Activated naive CD4-positive, alpha-beta T cell treated with Interleukin-2 at 50 U/mL for 16 hours (primary cell): ENCODE measurements at places on chromosomes 2 and 18.
A peak's percentile ranks its signal among the peaks of the same experiment; 100 is the strongest.

- DNase-seq = no peak
Observed at GRCh38 chr18:63149302-63149587, 170.3 kb downstream of the BCL2 start.

GRCh38 chr2:100739735-100740432 lies 80.1 kb upstream of the NPAS2 start:
- no peak for DNase-seq

GRCh38 chr2:131042148-131042775 lies 51.0 kb downstream of the FAM168B start:
- no peak for DNase-seq

DNA sequence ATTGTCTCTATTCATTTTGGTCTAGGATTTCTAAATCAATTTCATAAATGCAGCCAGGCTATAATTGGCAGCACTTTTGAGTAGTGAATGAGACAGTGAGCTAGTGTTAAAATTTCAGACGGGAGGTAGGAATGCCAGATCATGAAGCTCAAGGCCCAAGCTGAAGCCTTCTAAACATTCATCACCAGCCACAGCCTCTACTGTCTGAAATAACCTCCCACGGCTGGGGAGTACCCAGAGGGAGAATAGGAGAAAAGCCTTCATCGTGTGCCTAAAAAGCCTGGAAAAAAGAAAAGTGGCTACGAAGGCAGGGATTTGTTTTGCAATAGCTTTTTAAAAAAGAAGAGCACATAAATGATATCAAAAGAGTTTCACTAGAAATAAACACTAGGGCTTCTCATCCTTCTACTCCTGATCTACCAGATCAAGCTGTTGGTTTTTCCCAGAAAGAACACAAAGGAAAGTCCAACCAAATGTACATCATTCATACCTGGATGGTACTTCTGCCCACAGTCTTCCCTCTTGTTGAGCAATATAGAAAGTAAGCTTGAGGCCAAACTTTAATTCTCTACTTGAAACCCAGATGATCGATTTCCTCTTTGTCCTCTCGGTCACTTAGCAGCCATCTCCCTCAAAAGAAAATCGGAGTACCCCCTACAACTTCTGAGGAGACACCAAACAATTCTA lies 48.1 kb upstream of the SLC39A10 start:
- DNase-seq = no peak

DNA sequence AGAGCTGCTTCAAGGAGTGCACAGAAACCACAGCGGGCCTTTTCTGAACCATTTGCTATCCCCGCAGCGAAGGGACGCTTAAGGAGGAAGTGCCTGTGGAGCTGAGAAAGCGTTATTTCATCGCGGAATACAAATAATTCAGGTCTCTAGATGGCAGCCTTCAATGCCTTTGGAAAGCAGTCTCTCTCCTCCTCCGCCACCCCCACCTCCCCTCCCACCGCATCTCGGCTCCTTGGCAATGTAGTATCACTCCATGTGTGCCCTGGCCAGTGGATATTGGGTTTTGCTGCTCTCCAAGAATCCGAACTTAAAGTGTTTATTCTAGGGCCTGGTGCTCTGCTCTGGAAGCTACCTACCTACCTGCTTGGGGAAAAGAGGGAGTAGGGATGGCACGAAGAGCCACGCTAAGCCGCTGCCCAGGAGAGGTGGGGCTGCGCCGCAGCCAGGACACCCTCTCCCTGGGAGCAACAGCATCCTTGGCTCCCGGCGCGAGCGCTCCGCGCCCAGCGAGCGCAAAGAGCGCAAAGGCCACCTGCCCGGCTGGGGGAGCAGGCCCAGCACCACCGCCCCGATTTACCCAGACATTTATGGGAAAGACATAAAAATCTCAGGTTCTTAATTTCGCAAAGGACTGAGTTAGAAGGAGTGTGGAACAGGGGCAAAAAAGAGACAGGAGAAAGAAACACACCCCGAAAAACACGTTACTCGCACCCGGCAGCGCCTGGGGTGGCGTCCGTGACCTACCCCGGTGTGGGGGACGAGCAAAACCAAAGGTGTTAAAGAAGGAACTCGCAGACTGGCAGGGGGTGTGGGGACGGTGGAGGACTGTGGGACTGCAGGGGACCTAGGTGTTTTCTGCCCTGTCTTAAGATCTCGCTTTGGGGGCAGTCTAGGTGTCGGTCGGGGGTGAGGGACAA lies 1.0 kb downstream of the SPHKAP start:
- no peak for DNase-seq

- DNase-seq = no peak
Observed at GRCh38 chr2:134667081-134667480, 51.7 kb downstream of the TMEM163 start.

DNA sequence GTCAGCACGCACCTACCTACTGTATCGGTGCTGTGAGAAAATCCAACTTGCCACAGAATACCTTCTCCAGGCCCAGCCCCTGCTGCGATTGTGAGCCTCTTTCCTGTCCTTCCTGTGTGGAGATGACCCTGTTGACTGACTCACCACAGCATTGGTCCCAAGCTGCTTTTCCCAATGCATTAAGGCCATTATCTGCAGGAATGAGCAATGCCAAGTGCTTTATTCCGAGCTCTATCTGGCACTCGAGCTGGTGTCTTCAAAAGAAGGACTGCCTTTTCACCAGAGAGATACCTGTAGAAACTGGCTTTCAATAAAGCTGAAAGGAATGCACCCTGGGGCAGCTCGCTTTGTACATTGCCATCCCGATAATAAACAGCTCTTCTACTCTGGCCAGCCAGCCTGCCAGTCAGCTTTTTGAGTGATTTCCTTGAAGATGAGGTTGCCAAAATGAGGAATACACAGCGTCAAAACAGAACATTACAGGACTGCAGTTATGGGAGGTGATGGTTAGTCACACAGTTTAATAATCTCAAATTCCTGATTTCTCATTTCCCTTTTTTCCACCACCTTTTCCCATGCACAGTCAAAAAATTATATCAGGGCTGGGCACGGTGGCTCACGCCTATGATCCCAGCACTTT lies 8.3 kb upstream of the RNF103 start:
- DNase-seq = no peak

- no peak for DNase-seq
Observed at GRCh38 chr2:199467066-199467822, 9.5 kb upstream of the SATB2 start.

- DNase-seq = no peak
Observed at GRCh38 chr2:202278036-202278760, 12.6 kb downstream of the NOP58 start.

GRCh38 chr2:66414896-66415295 lies 20.0 kb upstream of the MEIS1 start:
- DNase-seq = no peak

- no peak for DNase-seq
Observed at GRCh38 chr18:78762753-78763152, 216.9 kb upstream of the SALL3 start.

- DNase-seq = no peak
Observed at GRCh38 chr2:79393806-79394484, 118.9 kb upstream of the CTNNA2 start.

DNA sequence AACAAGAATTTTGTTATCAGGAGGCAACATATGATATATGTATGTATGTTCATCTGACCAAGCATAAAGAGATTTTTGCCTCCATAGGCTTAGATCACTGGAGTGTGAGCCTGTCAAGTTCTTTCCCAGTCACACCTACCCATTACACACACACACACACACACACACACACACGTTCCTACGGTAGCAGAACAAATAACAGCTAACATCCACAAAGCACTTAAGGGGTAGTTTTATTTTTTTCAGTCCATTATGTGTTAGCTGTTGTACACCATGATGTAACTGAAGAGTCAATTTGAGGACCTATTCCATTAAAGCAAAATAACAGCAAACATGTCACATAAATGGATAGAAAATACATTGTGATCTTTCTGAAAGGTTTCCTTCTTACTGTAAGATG lies 39.5 kb downstream of the UGP2 start:
- no peak for DNase-seq

GRCh38 chr2:100292022-100292580 lies 30.2 kb downstream of the LONRF2 start:
- DNase-seq = peak; percentile 13

DNA sequence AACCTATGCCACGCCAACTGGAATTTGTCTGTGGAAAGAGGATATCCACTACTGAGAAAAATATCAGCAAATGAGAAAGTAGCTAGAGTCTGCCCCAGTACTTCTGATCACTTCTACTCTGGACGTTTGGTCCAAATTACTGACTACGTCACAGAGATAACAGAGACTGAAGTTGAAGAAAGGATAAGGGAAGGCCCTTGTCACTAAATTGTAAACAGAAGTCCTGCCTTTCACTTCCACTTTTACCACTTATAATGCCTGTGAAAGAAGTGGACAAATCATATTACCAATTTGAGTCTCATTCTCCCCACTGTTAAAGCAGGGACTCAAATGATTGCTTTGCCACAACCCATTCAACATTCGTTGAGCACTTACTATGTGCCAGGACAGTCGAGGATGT lies 173.9 kb upstream of the ERBB4 start:
- no peak for DNase-seq

DNA sequence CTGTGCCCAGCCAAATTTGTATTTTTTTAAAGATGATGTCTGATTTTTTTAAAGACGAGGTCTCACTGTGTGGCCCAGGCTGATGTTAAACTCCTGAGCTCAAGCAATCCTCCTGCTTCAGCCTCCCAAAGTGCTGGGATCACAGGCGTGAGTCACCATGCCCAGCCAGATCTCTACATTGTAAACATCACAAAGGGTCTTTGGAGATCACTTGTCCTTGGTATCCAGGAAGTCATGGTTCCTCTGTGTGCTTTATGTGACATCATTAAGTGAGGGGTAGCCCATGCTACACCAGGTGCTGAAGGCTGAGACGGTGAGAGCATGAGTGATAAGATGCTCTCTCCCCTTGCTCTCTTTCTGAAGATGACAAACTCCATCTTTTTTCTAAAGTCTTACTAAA lies 7.0 kb upstream of the NUP35 start:
- no peak for DNase-seq

DNA sequence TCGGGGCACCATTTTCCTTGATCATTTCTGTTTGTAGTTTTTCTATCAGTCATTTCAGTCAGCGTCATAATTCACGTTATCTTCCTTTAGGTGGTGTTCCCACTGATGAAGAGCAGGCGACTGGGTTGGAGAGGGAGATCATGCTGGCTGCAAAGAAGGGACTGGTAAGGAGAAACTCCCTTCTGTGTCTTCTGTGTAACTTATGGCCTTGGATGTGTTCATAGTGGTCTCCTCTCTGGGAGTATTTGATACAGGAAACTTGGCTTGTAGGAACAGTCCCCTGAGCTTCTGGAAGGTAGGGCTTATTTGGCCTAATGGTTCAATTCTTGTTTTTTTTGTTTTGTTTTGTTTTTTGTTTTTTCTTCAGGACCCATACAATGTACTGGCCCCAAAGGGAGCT lies 1.1 kb downstream of the COX5B start:
- DNase-seq = no peak

GRCh38 chr18:73503326-73503725 lies 635.5 kb upstream of the NETO1 start:
- DNase-seq = no peak

- no peak for DNase-seq
Observed at GRCh38 chr2:175256806-175257585, 75.5 kb upstream of the ATP5MC3 start.

DNA sequence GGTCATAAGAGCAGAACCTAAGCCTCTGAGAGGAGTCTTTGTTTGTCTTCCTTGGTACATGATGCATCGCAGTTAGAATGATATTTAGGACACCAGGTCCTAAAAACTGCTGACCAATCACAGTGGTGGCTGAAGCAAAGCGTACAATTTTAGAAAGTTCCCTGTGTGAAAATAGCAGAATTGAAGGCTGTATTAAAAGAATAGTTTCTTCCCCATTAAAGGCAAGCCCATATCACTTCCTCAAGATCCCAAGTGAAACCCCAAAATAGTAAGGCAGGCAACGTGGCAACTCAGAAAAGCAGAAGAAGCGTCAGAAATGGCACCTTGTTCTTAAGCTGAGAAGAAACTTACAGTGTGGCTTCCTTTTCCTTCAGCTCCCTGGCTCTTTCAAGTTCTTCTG lies 154.8 kb upstream of the PGAP1 start:
- no peak for DNase-seq

DNA sequence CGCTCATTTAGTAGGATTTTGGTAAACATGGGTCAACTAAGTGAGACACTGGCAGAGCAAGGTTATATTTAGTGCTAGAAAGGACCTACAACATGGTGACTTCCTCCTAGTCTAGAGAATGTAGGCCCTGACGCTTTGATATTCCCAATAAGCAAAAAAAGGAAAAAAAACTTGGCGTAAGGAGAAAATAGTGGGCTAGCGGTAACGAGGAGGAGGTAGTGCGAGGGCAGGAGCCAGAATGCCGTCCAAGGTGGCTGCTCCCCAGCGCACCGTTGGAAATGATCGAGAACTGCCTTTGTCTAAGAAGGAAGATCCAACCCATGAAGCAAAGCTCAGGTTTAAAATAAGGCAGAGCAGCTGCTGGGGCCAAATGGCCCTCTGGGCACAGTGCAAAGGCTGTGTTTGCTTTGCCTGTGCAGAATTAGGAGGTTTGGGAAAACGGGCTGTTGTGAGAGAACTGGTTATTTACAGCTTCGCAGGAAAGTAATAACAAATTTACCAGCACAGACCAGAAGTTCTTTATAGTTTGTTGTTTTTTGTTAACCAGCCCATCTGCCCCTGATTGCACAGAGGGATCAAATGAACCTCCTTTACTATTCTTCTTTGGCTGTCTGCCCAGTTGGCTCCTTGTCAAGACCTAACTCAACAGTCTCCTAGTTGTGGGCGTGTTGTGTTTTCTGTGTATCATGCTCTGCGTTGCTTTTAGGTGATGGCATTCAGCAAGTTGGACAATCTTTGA lies 86.6 kb downstream of the ITGB1BP1 start:
- DNase-seq = no peak

DNA sequence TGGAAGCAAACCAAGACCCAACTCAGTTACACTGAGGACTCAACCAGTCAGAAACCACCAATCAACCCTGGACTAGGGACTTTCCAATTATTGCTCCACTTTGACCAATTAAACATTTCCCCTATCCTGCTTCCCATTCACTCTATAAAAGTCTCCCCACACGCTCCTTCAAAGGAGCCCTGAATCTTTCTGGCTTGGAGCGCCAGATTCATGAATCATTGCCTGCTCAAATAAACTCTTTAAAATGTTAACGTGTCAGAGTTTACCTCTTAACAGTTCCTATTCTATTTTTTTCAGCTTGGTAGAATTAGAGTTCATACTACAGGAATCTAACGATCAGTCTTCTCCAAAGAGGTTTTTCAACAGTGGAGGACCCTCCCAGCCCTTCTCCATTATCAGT lies 20.7 kb upstream of the SULT1C2 start:
- DNase-seq = no peak

DNA sequence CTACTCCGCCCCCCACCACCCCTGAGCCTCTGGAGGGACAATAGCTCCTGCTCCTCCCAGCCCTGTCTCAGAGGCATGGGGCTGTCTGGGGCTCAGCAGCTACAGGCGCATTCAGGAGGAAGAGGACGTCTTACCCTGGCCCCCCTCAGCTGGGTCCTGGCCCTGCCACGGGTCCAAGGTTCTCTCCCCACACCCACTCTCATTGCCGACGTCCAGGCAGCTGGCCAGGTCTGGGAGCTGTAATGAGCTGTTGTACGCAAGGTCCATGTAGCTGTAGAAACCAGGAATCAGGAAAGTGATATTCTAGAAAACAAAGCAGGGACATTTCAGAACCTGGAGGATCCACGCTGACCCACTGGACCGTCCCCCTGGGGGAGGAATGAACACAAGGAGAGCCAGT lies 13.5 kb downstream of the PASK start:
- no peak for DNase-seq
